ENCODE measurements at places on chromosomes 7 and 10. TPM values are rescaled to one million over a fixed set of nuclear protein-coding genes. Genes with fewer than 3 reads are reported as not detected.

DNA sequence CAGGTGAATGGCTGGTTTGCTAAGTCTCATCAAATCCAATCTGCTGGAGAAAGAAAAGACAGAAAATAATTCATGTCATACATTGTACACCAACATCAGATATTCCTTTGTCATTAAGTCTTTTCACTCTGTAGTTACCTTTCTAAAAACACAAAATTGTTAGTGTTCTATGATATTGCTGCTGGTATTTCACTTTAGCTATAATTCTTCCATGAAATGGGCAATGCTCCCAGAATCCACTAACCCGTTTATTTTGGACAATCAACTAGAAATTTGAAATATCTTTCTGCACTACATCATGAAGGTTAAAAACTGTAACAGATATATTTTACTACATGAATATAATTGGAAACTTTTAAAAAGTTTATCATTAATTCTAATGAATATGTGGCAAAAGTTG, 181.3 kb downstream of the C7orf25 start:
- no peak for DNase-seq
- H3K4me3 ChIP-seq = no peak overlapping the region
- no peaks in the 10 kb centered on the region for H3K36me3 ChIP-seq

DNA sequence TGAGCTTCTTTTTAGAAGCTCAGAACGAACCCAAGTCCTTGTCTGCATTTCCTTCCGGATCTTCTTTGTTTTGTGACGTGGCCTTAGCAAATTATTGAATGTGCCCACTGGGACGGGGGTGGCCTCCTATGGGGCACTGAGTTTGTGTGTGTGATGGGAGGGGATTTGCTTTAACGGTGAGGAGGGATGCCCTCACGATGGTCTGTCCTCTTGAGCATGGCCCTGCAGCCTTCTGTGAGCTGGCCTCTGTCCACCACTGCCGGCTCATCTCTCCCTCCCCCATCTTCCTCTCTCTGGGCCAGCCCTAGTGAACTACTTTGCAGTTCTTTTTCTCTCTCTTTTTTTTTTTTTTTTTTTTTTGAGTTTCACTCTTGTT, 62.9 kb upstream of the MKRN1 start:
- no peaks in the 10 kb centered on the region for H3K27me3 ChIP-seq
- H3K4me1 ChIP-seq = peaks cover 20% of the 10 kb centered on the region
- peak overlapping the region; percentile 88 for H3K27ac ChIP-seq

DNA sequence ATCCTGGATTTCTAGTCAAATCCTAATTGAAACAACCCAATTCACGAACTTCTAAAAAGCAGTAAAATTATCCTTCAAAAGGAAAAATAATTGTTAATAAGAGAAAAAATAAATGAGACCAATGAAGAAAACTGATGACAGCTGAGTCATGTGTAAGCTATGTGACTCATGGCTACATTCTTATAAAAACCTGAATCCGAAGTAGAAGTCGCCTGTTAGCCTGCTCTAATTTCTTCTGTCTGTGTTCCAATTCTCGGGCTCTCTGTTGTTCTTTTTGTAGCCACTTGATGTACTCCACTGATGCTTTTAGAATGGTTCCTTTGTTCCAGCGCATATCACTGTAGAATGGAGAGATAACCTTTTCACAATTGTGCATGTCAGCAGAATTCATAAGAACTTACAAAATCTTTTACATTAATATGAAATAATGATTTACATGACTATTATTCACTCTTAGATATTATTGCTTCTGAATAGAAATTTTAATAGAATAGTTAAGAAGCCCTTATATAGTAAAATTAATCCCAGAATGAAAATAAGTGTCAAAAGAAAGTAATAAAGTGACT, 88.8 kb downstream of the TFEC start:
- DNase-seq = no peak
- H3K4me3 ChIP-seq = no peak overlapping the region
- no peaks in the 10 kb centered on the region for H3K36me3 ChIP-seq
- no peak overlapping the region for H3K27ac ChIP-seq
- H3K27me3 ChIP-seq = no peaks in the 10 kb centered on the region
- no peaks in the 10 kb centered on the region for H3K4me1 ChIP-seq

DNA sequence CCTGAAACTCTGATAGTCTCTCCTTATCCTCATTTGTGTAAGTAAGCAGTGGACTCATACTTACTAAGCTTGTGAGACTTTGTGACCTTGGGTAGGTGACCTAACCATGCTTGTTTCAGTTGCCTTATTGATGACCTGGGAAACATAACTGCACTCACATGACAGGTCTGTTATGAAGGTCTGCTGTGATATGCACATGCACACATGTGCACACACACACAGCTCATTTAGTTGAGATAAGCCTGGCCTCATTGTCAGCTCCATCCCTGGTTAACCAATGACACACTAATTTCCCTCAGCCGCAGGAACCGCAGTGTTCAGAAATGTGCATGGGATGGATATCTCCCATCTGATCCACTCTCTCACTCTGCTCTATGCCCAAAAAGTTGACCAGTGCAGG, 177.2 kb downstream of the GPAM start:
- no peaks in the 10 kb centered on the region for H3K4me1 ChIP-seq
- H3K36me3 ChIP-seq = no peaks in the 10 kb centered on the region
- no peak overlapping the region for H3K4me3 ChIP-seq
- no peak overlapping the region for H3K27ac ChIP-seq
- no peak for DNase-seq
- no peaks in the 10 kb centered on the region for H3K27me3 ChIP-seq

- H3K4me3 ChIP-seq = no peak overlapping the region
- peaks cover 24% of the 10 kb centered on the region for H3K4me1 ChIP-seq
- no peaks in the 10 kb centered on the region for H3K36me3 ChIP-seq
- no peaks in the 10 kb centered on the region for H3K27me3 ChIP-seq
Observed at GRCh38 chr10:103822800-103823199, 32.6 kb downstream of the SH3PXD2A start.

DNA sequence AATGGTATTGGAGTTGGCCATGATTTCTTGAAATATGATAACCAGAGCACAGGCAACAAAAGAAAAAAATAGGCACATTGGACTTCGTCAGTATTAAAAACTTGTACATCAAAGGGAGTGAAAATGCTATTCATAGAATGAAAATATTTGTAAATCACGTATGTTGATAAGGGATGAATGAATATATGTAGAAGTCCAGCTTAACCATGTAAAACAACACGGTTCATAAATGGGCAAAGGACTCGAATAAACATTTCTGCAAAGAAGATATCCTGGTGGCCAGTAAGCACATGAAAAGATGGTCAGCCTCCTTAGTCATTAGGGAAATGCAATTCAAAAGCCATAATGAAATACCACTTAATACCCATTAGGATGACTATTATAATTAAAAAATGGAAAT, 68.1 kb downstream of the WAC start:
- no peak for DNase-seq
- H3K27me3 ChIP-seq = no peaks in the 10 kb centered on the region
- no peak overlapping the region for H3K27ac ChIP-seq
- peaks cover 3% of the 10 kb centered on the region for H3K36me3 ChIP-seq
- H3K4me1 ChIP-seq = no peaks in the 10 kb centered on the region
- H3K4me3 ChIP-seq = no peak overlapping the region

The CLEC5A gene
- not detected for total RNA-seq

The PTF1A gene
- total RNA-seq = not detected

Data from hepatocyte (in vitro differentiated cells).